ENCODE measurements at places on chromosomes 7 and 10. TPM values are rescaled to one million over a fixed set of nuclear protein-coding genes. Genes with fewer than 3 reads are reported as not detected.

The LRIT1 gene
- total RNA-seq = not detected

The ITGA8 gene
- 2.8 TPM for total RNA-seq

GRCh38 chr10:22042557-22043326 is 39.2 kb upstream of the DNAJC1 start:
- DNase-seq = no peak

GRCh38 chr7:137978464-137979237 is 23.2 kb downstream of the CREB3L2 start:
- no peak for DNase-seq

The LDB3 gene
- total RNA-seq = 0.16 TPM

The CELF2 gene
- total RNA-seq = 193 TPM

The SBDS gene
- 52.4 TPM for total RNA-seq

The GOLGA7B gene
- total RNA-seq = 11.9 TPM

DNA sequence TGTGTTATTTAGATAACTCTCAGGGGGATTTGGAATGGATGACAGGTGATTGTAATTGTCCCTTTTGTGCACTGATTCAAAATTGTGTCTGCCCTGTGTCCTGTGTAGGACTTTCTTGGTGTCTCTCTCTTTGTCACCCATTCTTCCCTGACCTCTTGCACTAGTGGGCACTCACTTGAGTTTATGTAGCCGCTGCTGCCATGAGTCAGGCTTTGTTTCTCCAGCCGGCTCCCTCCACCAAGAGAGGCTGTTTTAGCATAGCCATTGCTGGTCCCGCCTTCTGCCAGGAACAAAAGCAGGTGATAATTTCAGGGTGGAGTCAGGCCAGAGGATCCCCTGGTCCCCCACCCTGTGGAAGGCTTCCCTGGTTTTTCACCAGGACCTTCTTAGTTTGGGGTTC is 8.4 kb downstream of the COL17A1 start:
- DNase-seq = no peak

DNA sequence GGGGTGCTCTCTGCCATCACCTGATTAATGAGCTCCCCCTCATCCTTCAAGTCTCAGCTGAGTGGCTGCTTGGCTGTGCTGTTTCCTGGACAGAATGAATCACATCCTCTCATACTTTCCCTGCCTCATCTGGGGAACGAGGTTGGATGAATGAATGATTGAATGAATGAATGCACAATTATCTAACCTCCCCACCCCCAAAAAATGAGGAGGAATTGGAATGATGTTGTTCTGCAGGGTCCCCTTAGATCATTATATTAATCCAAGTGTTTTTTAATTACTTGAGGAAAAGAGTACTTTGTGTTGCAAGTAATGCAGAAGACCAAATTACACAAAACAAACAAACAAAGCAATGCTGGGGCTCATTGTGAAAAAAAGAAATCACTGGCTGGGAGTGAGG is 240.2 kb downstream of the BUB3 start:
- DNase-seq = no peak

The ZMIZ1 gene
- total RNA-seq = 29.5 TPM

- DNase-seq = no peak
Observed at GRCh38 chr7:151113344-151114150, 27.3 kb downstream of the AGAP3 start.

DNA sequence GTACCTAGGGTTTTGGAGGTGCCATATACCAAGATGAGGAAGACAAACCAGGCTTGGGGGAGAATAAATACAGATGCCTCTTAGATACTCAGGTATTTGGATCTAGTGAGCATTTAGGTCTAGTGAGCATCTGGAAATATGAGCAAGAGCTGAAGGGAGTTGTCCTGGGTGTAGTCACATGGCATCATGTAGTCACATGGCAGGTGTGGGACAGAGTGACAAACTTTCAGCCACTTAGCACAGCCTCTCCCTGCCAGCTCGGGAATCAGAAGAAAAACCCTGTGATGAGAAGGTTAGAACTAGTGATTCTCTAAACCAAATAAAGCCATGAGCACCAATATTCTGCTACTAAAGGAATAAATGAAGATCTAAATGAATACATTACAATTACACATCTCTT is 24.3 kb downstream of the RGR start:
- DNase-seq = no peak

The SPDYE2B gene
- not detected for total RNA-seq

DNA sequence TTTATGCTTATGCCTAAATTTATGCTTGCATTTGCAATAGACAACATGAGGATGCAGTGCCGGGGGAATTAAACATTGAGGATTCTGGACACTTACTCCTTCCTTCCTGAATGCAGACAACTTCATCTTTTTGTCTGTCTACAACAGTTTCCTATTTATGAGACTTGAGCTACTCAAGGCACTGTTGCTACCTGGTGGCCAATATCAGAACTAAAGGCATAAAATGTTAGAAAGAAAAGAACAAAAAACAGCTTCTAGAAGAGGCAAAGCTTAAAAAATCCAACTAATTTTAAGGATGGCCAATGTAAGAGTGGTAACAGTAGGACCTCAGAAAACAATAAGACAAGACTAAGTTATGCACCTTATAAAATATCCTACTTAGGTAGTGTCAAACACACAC is 144.5 kb upstream of the PTN start:
- no peak for DNase-seq

DNA sequence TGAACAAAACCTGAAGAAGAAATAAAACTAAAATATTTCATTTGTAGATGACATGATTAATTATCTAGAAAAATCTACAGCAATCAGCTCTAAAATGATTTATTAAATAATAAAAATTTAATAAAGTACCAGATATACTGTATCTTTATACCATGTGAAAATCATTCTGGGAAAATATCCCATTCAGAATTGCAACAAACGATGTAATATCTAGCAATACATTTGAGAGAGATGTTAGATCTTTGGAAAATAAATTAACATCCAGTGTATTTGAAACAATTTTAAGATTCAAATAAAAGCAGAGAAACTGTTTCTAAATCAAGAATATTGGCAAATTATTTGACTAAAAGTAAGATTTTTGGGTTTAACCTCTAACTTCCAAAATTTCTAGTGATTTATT is 62.2 kb downstream of the ZEB1 start:
- DNase-seq = no peak

DNA sequence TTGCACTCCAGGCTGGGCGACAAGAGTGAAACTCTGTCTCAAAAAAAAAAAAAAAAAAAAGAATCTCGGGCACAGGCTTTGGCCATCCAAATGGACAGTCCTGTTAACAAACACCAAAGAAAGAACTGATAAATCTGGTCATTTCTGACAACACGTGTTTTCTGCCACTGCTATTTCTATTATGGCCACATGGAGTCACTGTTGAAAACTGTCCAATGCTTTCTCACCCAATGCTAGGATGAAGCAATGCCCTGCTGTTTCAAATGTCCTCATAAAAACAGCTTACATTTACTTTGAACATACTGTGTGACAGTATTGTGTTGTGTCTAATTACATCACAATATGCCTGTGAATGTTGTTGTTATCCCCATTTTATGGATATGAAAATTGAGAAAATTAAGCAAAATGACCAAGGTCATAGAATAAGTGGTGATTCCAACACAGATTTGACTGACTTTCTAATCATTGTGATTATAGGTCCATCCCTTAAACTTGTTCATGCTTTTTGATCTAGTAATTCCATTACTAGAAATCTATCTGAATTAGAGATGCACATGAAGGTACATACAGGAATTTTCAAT is 19.9 kb upstream of the MAP3K8 start:
- DNase-seq = no peak

DNA sequence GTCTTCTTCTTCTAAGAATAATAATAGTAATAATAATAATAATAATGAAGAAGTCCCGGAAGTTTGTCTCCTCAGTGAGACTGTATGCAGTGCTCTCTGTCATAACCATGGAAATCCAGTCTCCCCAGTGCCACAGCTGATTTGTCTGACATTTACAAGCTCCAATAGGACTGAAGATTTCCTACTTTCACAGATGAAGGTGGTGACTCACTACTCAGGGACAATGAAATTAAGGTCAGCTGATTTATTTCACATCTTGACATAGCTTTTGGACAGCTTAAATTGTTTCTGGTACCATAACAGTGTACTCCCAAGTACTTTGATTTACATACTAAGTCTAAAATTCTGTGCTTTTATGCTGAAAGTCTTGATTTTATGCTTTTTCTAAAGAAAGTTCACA is 6.9 kb downstream of the CELF2 start:
- no peak for DNase-seq

DNA sequence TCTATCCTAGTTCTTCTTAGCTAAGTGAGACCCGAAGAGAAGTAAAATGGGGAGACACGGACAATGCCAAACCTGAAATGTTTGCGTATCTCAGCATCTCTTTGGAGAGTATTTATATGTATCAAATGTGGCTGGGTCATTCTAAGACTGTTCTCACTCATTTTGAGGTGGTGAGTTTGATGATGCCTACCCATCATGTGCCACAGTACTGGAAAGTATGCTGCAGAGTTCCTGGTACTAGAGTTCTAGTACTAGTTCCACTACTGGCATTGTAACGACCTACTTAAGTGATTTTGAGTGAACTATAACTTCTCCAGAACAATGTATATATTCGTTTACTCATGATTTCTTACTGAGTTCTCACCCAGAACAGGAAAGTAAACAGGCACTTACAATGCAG is 41.9 kb downstream of the ARMC3 start:
- DNase-seq = no peak

GRCh38 chr7:45192621-45193041 is 35.0 kb downstream of the RAMP3 start:
- DNase-seq = no peak

DNA sequence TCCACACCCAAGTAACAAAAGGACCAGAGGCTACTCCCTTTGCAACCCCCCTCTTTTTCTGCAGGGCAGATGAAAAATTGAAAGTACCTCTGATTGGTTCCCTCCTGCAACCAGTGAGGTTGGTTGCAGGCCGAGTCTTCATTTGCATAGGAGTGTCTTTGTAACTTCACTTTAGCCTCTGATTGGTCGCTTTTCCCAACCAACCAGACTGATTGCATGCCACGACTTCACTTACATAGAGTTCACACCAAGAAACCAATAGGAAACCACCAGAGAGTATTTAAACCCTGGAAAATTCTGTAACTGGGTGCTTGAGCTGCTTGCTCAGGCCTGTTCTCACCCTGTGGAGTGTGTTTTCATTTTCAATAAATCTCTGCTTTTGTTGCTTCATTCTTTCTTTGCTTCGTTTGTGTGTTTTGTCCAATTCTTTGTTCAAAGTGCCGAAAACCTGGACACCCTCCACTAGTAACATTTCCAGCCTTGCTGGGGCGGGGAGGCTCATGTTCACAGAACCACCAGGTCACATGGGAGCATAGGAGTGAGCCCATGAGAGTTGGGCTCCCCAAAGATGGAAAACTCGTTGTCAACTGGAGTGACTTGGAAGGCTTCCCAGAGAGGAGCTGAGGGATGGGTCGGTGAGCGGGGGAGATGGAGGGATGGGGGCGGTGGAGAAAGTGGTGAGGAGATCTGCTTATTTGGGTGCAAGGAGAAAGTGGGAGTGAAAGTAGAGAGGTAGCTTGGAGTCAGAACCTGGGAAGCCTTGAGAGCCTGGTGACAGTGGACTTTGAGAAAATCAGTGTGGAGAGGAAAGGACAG is 223.6 kb downstream of the GFRA1 start:
- no peak for DNase-seq

DNA sequence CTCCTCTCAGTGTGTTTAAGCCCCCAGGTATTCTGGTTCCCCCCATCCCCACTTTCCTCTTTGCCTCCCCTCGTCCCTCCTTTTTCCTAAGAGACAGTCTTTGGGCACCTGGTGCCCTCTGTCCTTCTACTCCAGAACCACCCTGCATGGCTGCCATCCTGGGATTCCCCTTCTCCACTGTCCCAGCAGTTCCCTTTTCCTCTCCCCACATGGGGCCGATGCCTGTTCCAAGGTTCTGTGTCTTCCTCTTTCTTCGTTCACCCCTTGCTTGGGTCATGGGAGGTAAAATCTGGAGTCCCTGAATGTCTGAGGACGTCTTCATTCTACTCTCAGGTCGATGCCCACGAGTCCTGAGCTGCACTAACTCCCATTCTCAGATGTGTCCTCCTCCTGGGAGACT is 120.8 kb downstream of the TAX1BP1 start:
- no peak for DNase-seq

The NCOA4 gene
- total RNA-seq = 217 TPM

- no peak for DNase-seq
Observed at GRCh38 chr10:88490231-88490980, 92.7 kb downstream of the RNLS start.

DNA sequence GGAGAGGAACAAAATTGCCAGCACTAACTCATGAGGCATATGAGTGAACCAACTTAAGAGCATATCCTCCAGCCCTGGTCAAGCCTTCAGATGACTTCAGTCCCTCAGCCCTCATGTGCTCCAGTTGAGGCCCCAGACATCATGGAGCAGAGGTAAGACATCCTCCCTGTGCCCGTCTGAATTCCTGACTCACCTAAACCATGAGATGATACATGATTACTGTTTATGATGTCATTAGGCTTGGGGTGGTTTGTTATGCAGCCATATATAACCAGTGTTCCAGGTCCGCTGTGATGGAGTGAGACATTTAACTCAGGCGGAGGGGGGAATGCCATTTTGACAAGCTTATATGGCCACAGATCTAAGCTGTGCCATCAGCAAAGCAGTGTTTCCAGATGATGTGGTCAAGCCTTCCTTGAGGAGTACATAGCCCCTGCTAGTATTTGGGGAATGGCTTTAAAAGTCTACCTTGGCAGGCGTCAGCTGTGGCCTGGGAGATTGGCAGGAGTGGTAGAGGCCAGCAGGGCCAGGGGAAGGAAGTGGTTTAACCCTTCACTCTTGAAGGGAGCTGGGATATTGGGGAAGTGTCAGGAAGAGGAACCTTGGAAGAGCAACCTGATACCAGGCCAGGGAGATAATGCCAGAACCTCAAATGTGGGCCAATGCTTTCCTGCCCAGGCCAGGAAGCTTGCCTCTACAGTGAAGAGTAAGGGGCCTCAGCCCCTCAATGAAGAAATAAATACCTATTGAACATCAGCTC is 343.0 kb upstream of the PODXL start:
- no peak for DNase-seq

- DNase-seq = no peak
Observed at GRCh38 chr10:80871083-80871482, 333.4 kb downstream of the SH2D4B start.

The PTN gene
- total RNA-seq = 182 TPM

DNA sequence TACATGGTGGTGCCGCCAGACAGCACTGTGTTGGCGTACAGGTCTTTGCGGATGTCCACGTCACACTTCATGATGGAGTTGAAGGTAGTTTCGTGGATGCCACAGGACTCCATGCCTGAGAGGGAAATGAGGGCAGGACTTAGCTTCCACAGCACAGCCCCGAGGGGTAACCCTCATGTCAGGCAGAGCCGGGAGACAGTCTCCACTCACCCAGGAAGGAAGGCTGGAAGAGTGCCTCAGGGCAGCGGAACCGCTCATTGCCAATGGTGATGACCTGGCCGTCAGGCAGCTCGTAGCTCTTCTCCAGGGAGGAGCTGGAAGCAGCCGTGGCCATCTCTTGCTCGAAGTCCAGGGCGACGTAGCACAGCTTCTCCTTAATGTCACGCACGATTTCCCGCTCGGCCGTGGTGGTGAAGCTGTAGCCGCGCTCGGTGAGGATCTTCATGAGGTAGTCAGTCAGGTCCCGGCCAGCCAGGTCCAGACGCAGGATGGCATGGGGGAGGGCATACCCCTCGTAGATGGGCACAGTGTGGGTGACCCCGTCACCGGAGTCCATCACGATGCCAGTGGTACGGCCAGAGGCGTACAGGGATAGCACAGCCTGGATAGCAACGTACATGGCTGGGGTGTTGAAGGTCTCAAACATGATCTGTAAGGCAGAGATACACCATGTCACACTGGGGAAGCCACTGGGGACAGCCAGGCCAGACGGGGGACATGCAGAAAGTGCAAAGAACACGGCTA is 104.6 kb upstream of the TNRC18 start:
- no peak for DNase-seq

The DPP6 gene
- 36.7 TPM for total RNA-seq

The CASTOR2 gene
- total RNA-seq = 63.0 TPM

Data from occipital lobe (tissue), 3 donors.